Bronchus fibroblast of lung (primary cell): ENCODE measurements at places on chromosomes 1 and 21. TPM values are rescaled to one million over a fixed set of nuclear protein-coding genes. Genes with fewer than 3 reads are reported as not detected.

FCRL2 gene
- total RNA-seq, result not detected in 2 replicates

EFNA3 gene
- 0.67 and 1.2 TPM in 2 replicates for total RNA-seq

BRINP3 gene
- under 0.01 TPM in 1 of 2 replicates, not detected in the other for total RNA-seq

CYB5RL gene
- total RNA-seq, result 5.2 and 5.4 TPM in 2 replicates

SPATC1L gene
- total RNA-seq, result 50.4 and 55.6 TPM in 2 replicates

CLIC6 gene
- under 0.01 and 0.15 TPM in 2 replicates for total RNA-seq

TMPRSS15 gene
- total RNA-seq, result not detected in 2 replicates

ALDH4A1 gene
- 8.2 and 15.3 TPM in 2 replicates for total RNA-seq

KIF14 gene
- 10.0 and 11.6 TPM in 2 replicates for total RNA-seq

SF3B4 gene
- total RNA-seq, result 9.8 and 13.4 TPM in 2 replicates
